ENCODE measurements at places on chromosomes 6 and 20.

GRCh38 chr6:101853231-101854085 lies 459.9 kb downstream of the GRIK2 start:
- DNase-seq = no peak

DNA sequence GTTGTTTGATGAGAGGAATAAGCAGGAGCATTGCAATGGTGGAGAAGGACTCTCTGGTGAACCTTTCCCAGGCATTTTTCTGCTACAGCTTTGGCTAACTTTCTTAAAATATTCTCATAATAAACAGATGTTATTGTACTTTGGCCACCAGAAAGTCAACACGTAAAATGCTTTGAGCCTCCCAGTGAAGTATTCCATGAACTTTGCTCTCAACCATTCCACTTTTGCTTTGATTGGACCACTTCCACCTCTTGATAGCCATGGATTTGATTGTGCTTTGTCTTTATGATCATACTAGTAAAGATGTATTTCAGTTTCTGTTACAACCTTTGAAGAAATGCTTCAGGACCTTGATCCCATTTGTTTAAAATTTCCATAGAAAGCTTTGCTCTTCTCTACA lies 241.1 kb downstream of the TENT5A start:
- no peak for DNase-seq

DNA sequence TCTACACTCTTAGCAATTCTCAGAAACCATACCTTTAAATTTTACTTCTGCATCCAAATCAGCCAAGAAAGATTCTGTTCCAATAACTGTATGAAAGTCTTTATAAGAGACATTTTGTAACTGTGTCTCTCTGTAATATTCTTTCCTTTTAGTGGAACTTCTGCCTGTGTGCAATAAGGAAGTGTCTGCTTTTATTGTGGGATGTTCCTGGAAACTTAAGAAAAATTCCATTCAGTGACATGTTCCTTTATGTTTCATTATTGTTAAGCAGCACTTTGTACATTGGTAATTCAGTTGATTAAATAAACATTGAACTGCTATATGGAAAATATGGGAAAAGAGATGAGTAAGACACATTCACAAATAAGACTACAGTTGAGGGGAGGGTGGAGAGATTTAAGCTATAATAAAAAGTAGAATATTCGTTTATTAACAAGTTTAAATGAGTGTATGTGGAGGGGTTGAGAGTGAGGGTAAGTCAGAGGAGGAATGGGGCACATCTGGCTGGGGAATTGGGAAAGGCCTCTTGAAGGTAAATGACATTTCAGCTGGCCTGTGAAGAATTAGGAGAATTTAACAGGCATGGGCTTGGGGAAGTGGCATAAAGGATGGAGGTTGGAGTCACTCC lies 11.9 kb downstream of the NUS1 start:
- DNase-seq = no peak

- no peak for DNase-seq
These were observed 126.8 kb downstream of the IPCEF1 start for GRCh38 chr6:154229786-154230185.

DNA sequence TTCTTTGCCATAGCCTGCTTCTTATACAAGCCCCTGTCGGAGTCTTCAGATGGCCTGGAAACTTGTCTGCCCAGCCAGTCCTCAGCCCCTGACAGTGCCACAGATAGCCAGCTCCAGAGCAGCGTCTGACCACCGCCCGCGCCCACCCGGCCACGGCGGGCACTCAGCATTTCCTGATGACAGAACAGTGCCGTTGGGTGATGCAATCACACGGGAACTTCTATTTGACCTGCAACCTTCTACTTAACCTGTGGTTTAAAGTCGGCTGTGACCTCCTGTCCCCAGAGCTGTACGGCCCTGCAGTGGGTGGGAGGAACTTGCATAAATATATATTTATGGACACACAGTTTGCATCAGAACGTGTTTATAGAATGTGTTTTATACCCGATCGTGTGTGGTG lies 29.5 kb downstream of the SLCO4A1 start:
- DNase-seq = no peak

- no peak for DNase-seq
These were observed 50.0 kb downstream of the RTN4IP1 start for GRCh38 chr6:106579281-106579680.

GRCh38 chr6:42313038-42313437 lies 95.4 kb upstream of the MRPS10 start:
- no peak for DNase-seq

DNA sequence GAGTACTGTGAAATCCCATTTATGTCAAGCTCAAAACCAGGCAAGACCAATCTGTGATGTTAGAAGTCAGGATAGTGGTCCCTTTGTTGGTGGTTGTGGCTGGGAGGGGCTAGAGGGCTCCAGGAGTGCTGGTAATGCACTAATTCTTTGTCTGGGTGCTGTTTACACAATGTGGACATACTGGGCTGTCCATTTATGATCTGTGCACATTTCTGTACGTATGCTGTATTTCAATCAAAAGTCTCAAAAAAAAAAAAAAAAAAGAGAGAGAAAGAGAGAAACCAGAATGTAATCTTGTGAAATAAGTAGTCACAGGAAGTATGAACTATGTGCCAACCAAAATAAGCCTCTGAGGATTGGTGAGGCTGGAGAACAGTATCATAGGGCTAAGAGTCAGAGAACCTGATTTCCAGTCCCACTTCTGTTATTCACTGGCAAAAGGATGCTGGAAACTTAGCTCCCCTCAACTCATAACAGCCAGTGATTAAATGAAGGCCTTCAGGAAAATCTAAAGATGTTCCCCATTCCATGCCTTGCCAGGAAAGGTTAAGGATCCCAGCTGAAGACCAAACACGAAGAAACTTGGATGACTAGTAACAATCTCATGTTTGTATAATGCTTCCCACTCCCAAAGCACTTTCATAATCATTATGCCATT lies 19.6 kb upstream of the TRAM2 start:
- DNase-seq = no peak

DNA sequence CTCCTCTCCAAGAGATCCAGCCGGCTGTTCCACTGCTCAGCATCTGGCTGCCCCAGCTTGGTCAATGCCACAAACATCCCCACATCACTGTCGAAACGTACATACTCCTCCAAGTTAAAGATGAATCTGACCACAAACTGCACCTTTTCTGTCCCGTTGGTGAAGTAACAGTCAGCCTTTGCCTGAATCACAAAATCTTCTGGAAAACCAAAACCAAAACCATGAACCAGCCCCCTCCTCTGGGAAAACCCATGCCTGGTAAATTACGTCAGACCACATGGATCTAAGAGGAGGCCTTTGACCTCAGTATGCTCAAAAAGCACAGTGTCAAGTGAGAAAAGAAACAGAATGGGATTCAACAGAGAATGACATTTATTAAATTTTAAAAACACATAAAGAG lies 1.7 kb downstream of the HLA-DOB start:
- DNase-seq = no peak

- no peak for DNase-seq
These were observed 137.3 kb downstream of the STXBP5 start for GRCh38 chr6:147341486-147341885.

- no peak for DNase-seq
These were observed 122.8 kb upstream of the BEND3 start for GRCh38 chr6:107237992-107238660.

DNA sequence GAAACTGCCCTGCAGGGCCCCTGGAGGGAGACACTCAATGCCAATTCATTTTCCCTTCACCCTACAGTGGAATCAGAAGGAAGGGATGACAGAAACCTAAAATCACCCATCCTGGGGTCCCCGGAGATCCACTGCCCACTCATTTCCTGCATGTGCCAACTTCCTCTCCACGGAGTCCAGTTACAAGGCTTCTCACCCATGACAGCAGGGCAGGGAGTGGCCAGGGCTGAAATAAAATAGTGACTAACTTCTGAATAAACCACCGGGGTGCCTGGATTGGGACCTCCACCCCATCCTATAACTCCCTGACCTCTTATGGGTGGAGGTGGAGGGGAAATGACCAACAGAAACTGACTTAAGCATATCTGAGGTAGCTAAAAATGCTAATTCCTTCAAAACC lies 362.3 kb downstream of the MAFB start:
- DNase-seq = no peak

- no peak for DNase-seq
These were observed 77.5 kb downstream of the CDH22 start for GRCh38 chr20:46230801-46231282.

GRCh38 chr6:57432157-57432556 lies 114.7 kb downstream of the PRIM2 start:
- DNase-seq = peak; percentile 59

DNA sequence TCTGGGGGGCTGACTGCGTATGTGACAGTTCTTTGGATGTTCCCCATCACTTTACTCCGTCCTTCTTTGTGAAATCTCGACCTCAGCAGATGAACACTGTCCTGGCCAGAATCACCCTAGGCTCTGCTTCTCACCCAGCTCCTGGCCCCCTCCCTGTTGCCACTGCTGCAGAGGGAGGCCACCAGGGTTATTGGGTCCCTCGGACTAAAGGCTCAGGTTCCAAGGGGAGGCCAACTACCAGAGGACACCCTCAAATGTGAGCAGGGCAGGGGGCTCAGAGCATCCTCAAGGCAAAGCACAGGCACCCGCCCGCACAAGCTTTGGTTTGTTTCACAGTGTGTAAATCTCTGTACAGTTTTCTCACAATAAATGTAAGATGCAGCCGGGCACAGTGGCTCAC lies 269.9 kb downstream of the UST start:
- no peak for DNase-seq

DNA sequence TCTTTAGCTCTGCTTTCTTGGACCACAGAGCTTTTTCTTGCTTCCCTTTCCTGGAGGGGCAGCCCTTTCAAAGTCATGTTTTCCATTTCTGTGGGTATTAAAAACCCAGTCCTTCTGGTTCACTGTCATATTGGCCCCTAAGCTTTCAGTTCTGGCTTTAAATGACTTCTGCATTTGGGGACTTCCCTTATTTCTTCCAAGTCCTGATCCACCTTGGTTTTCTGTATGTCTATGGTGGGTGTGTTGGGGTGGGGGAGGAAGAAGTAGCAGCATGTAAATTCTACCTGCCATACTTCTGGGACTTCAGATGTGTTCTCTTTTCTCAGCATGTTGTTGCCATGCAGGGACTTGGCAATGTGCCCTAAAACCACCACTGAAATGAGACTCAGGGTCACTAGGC lies 77.1 kb upstream of the EMILIN3 start:
- no peak for DNase-seq

DNA sequence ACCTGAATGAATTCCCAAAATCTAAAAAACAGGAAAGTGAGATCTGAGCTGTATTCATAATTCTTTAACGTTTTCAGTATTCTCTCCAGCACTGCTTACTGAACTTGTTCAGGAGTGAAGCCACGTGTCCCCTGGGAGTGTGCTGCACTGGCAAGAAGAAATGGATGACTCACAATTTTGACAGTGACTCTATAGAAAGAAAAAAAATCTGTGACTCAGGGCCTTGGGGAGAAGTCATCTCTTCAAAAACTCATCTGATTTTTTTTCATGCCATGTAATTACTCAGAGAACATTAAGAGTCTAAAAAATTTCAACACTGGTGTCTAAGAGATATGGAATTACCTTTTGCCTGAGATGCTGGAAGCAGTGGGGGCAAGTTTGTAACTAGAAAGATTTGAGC lies 39.7 kb downstream of the ANKEF1 start:
- DNase-seq = peak; percentile 63

DNA sequence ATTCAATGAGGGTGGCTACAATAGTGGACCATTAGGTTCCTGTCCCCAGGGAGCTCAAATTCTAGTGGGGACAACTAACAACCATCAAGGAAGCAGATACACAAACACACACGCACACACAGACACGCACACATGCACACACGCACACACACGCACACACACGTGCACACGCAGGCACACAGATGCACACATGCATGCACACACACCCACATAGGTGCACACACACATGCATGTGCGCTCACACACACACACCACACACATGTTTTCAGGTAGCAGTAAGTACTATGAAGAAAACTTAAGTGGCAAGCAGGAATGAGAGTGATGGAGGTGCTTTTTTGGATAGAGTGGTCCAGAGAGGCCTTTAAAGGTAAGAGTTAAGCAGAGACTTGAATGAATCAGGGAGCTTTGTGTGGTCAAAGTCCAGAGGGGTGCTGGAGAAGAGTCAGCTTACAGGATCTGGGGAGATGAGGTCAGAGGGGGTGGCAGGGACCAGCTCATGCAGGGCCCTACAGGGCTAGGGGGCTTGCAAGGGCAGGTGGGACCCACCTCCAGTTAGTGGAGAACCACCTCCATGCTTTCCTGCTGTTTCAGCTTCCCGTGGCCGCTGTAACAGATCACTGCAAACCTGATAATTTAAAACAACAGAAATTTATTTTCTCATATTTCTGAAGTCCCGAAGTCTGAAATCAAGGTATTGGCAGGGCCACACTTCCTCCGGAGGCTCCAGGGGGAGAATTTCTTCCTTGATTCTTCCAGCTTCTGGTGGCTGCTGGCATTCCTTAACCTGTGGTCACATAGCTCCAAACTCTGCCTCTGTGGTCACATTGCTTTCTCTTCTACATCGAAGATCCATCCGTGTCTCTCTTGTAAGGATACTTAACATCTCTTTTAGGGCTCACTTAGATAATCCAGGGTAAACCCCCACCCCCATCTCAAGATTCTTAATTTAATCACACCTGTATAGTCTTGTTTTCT lies 6.9 kb upstream of the NSFL1C start:
- no peak for DNase-seq

GRCh38 chr6:81515562-81516453 lies 236.7 kb downstream of the TENT5A start:
- peak; percentile 51 for DNase-seq

DNA sequence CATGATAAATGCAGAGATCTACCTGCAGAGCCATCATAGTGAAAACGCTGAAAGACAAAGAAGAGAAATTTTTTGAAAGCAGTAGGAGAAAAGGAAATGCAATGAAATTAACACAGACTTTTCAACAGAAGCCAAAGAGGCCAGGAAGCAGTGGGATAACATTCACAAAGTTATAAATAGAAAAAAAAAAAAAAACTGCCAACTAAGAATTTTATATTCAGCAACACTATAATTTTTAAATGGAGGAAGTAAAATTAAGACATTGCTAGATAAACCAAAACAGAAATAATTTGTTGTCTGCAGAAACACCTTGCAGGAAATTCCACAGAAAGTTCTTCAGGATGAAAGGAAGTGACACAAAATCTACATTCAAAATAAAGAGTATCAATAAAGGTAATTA lies 591.5 kb upstream of the ID4 start:
- no peak for DNase-seq

DNA sequence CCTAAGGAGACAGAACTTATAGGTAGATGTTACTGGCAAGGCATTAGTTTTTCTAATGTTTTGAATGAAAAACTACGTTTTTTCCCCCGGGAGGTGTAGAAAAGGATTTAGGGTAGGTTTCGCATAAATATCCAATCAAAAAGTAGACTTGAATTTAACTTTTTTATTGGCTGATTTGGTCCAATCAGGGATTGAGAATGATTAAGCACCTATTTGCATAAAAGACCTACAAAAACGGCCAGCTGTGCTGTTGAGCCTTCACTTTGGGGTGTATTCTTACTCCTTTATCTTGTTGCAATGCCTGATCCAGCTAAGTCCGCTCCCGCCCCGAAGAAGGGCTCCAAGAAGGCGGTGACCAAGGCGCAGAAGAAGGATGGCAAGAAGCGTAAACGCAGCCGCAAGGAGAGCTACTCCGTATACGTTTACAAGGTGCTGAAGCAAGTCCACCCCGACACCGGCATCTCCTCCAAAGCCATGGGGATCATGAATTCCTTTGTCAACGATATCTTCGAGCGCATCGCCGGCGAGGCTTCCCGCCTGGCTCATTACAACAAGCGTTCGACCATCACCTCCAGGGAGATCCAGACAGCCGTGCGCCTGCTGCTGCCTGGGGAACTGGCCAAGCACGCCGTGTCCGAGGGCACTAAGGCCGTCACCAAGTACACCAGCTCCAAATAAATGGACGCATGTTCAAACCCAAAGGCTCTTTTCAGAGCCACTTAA lies 113.5 kb upstream of the BTN3A2 start:
- no peak for DNase-seq
